ENCODE measurements at places on chromosomes 11 and 22.

DNA sequence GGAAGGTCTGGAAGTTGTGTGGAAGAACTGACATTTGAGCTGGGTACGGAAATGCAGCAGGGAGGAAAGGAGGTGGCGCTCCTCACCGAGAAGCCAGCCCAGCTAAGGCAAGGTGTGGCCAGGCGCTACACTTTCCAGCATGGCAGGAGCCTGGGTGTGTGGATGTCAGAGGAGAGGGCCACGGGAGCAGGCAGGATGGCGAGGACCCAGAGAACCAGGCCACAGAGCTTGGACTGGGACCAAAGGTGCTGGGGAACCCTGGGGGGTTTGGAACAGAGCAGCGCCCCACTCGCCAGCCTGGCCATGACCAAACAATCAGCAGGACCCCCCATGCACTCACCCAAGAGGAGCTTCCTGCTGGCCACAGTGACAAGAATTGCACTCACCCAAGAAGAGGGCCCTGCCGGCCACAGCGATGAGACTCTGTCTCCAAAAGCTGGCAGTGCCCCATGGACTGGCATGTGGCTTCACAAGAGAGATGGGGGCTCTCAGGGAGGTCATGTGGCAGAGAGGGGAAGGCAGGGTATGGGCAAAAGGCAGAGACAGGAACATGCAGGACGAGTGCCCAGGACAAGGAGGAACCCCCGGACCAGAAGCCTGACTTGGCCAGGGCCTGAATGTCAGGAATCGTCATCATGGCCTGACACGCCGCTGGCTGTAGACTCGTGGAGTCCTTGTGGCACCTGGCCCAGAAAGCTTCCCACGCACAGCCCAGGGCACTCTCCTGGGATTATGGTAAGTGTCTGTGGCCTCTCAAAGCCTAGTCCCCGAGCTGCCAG lies 45.4 kb downstream of the IGF2 start:
- DNase-seq, result no peak

DNA sequence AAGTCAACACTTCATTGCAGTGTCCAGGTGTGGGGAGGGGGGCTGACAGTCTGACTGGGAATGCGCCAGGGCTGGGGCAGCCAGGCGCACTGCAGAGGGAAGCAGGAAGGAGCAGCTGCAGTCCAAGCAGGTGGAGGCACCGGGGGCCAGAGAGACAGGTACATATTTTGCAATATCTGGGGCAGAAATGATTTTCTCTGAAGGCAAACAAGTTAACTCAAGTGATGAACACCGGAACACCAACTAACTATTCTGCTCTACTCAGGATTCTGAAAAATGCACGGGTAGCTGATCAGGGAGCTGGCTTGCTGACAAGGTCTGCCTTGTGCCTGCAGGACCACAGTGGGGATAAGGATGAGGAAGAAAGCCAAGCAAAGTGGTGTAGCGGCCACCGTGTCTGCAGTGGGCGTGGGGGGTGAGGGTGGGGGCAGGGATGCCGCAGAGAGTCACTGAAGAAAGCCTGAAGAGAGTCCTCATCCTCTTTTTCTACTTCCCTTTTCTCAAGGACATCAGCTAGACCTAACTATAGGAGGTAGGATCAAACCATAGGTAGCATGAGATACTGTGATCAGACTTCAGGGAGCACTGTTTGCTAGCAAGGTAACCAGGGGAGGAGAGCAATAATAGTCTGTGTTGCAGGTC lies 83.4 kb downstream of the SCN3B start:
- DNase-seq, result no peak

DNA sequence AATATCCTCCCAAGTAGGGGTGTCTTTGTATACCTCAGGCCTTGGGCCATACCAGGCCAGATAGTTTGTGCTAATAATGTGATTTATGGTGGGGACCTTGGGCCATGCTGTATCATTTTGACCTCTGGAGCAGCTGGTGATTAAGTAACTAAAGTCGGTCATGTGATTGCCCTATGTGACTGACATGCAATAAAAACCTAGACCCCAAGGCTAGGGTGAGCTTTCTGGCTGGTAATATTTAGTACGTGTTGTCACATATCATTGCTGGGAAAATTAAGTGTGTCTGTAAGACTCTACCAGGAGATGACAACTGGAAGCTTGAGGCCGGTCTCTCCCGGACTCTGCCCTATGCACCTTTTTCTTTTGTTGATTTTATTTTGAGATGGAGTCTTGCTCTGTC lies 12.6 kb upstream of the TFIP11 start:
- no peak for DNase-seq

GRCh38 chr11:116109228-116109627 lies 605.0 kb upstream of the CADM1 start:
- DNase-seq, result no peak

- peak; percentile 78 for DNase-seq
Observed at GRCh38 chr11:128039140-128040021, 548.0 kb downstream of the ETS1 start.

DNA sequence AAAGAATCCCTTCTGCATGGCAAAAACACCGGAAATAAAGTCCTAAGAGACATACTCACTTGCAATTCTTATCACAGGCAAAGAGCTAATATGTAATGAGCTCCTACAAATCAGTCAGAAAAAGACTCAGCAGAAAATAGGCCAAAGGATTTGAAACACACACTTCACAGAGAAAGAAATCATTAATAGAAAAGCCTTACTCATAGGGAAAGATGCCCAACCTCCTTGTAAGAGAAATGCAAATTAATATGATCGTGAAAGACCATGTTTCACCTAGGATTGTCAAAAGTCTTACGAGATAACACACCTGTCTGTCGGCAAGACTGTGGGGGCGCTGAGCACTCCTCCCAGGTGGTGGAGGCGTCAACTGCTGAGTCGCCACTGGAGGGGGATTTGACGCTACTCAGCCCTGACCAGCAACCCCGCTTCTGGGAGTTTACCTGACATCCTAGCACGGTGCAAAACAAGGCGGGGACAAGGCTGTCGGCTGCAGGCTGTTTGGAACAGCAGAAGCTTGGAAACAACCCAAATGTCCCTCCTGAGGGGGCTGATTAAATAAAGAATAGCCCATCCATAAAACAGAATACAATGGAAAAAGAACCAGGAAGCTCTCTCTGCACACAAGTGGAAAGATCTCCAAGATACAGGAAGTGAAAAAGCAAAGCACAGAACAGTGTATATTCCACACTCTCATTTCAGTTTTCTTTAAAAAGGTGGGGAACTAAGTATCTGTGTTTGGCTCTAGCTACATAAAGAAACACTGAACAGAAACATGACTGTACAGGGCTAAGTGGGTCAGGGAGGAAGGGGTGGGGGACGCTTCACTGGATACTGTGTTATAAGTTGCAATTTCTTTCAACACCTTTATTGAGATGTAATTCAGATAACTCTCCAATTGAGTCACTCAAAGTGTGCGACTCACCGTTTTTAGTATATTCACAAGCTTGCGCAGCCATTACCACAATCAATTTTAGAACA lies 11.5 kb downstream of the CSNK1E start:
- DNase-seq, result no peak

DNA sequence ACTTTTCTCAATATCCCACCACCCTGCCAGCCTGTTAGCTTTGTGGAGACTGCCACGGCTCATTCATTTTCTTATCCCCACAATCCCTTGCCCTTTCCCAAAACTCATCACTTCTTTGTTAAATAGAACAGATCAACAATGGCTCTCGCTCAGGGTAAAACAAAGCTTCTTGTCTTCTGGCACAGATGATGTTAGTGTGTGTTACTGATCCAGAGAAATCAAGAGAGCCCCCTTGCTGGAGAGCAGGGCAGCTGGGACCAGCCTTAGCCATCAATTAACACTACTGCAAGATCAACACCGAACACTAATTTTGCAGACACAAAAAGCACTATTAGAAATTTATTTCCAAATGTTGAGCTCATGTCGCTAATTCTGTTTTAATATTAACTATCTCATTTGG lies 420.9 kb downstream of the TENM4 start:
- no peak for DNase-seq

- DNase-seq, result no peak
Observed at GRCh38 chr11:134981835-134982234, 569.8 kb upstream of the B3GAT1 start.

- DNase-seq, result no peak
Observed at GRCh38 chr11:36343436-36343835, 47.3 kb downstream of the PRR5L start.

DNA sequence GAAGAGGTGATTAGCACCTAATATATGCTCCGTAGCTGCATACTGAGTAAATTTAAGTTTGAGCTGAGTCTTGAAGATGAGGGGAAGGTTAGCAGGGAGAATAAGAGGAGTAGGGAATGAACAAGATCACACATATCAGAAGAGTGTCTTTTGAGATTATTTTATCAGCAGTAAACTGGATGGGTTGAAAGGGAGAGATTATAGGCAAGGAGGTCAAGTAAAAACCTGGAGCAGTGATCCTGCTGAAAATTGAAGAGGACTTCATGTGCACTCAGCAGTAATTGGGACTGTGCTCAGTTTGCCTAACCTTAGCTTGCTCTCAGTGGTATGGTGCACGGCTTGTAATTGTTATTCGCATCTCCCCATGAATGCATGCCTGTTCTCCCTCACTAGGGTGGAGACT lies 79.5 kb upstream of the PICALM start:
- no peak for DNase-seq

GRCh38 chr11:25710975-25711374 lies 621.0 kb upstream of the ANO3 start:
- DNase-seq, result no peak

GRCh38 chr22:27991586-27992293 lies 72.7 kb upstream of the PITPNB start:
- no peak for DNase-seq

GRCh38 chr11:82826526-82826925 lies 73.7 kb downstream of the PRCP start:
- DNase-seq, result no peak

DNA sequence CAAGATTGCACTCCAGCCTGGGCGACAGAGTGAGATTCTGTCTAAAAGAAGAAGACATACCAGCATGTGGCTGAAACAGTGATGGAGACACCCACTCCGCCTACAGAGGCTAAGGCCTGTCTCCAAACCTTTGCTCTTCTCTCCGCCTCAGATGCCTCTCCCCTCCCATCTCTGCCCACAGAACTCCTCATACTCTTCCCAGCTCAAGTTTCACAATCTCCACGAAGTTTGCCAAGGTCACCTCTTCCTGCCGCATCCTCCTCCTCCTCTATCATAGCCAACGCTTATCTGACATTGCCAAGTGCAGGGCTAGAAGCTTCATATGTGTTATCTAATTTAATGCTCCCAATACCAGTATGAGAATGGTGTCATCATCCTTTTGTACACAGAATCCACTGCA lies 25.9 kb upstream of the FBLN1 start:
- no peak for DNase-seq

DNA sequence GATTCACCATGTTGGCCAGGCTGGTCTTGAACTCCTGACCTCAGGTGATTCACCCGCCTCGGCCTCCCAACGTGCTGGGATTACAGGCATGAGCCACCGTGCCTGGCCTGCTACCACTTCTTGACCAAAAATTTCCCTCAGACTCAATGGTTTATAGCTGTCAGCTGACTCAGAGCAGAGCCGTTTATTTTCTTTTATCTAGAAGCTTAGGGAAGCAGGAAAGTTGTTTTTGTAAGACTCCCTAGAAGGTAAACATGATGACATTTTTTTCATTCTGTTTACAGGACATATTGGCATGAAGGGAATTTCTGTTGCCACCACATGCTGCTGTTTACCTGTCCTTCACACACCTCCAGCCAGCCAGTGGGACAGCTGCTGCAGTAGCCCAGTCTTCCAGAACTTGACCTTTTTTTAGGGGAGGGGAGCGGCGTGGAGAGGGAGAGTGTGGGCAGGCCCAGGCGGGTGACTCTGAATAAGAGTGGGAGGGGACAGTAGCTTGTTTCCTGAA lies 56.1 kb upstream of the PTPRJ start:
- DNase-seq, result no peak

- no peak for DNase-seq
Observed at GRCh38 chr11:96341211-96342013, 1.6 kb downstream of the MAML2 start.

DNA sequence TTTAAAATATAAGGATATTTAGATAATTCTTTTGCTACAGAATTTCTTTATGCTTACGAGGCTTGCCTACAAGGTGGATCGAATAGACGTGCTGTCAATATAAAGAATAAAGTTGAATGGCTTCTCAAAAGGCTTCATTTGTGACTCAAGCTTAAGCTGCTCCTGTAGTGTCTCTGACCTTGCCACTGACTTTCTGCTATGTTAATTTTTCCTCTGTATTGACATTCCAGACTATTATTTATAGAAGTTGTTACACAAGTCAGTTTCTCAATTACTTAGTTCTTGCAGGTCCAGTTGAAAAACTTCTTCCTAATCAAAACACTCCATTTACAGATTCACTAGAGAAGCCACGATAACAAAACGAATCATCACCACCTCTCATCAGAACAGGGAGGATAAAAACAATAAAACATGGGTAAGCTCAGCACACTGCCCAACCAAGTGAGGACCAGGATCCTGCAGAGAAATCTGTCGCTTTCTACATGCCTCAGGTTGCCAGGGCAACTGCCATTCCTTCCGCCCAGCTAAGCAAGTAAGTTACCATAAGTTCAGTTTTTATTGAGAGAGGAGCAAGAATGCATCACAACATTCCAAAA lies 39.0 kb upstream of the CHKA start:
- no peak for DNase-seq

- DNase-seq, result no peak
Observed at GRCh38 chr11:17633279-17633986, 85.9 kb upstream of the MYOD1 start.

DNA sequence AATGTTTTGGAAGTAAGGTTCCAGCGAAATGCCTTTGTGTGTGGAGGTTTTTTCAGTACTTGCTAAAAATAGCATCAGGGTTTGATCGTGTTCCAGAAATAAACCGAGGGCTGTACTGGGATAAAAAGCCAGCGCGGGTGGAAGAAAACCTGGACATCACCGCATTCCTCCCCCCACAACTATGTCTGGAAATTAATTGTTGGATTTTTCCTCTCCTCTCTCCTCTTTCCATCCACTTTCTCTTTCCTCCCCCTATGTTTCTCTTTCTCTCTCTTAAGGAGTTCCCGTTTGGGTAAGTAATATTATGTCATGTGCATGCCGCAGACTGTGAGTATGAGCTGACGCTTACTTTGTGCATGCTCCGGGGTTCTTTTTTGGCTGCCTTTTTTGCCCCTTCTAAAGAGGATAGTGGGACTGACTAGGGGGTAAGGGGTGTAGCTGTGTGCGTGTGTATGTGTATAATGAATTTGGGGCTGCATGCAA lies 104.2 kb upstream of the HSD17B12 start:
- DNase-seq, result no peak

DNA sequence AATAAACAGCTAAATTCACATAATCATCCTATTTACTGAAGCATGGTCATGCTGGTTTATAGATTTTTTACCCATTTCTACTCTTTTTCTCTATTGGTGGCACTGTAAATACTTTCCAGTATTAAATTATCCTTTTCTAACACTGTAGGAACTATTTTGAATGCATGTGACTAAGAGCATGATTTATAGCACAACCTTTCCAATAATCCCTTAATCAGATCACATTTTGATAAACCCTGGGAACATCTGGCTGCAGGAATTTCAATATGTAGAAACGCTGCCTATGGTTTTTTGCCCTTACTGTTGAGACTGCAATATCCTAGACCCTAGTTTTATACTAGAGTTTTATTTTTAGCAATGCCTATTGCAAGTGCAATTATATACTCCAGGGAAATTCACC lies 10.7 kb downstream of the RAG1 start:
- DNase-seq, result no peak

Data from KG1 (cell line).